ENCODE measurements at places on chromosomes 1 and 21. TPM values are rescaled to one million over a fixed set of nuclear protein-coding genes. Genes with fewer than 3 reads are reported as not detected.

DNA sequence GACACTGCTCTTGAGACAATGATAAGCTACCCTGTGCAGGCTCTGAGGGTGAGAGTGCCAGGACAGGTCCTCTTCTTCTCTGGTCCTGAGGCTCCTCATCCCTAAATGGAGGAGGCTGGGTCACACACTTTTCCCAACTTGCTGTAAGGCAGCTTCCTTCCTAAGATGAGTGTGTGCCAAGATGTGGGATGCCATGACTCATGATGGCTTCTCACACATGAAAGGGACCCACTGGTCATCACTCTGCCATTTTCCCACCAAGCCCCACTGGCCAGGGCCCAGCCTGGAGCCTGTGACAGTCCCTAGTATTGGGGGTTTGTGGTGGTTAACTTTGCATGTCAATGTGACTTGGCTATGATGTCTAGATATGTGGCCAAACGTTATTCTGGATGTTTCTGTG lies 54.4 kb downstream of the CNIH3 start:
- DNase-seq: no peak
- no peak overlapping the region for H3K27ac ChIP-seq
- no peaks in the 10 kb centered on the region for H3K36me3 ChIP-seq
- H3K27me3 ChIP-seq: peaks cover 7% of the 10 kb centered on the region
- peaks cover 6% of the 10 kb centered on the region for H3K4me1 ChIP-seq
- no peak overlapping the region for H3K4me3 ChIP-seq

The KAZN gene
- total RNA-seq: 10.1 TPM

DNA sequence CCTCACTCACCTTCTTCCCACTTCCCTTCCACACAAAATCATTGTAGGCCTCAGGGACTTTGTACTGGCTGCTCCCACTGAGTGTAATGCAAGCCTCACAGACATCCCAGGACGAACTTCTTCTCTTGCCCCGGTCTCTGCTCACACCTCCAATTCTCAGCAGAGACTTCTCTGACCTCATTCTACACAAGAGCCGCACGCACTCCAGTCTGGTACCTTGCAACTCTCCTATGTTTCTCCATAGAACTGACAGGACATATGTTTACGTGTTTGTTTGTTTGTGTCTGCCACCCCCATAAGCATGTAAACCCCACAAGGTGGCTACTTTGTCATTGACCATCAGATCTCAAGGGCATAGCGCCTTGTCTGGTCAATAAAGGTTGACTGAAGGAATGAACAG lies 350.8 kb downstream of the AJAP1 start:
- H3K4me3 ChIP-seq: no peak overlapping the region
- H3K36me3 ChIP-seq: no peaks in the 10 kb centered on the region
- no peak overlapping the region for H3K27ac ChIP-seq
- DNase-seq: no peak
- no peaks in the 10 kb centered on the region for H3K27me3 ChIP-seq

The PCAT6 gene
- total RNA-seq: 2.0 TPM

- H3K4me1 ChIP-seq: peaks cover 4% of the 10 kb centered on the region
- peaks cover 28% of the 10 kb centered on the region for H3K36me3 ChIP-seq
- H3K4me3 ChIP-seq: peak overlapping the region; percentile 51
- H3K27me3 ChIP-seq: peaks cover 3% of the 10 kb centered on the region
- no peak for DNase-seq
- H3K27ac ChIP-seq: peak overlapping the region; percentile 24
These were observed 10.6 kb downstream of the ZBTB17 start for GRCh38 chr1:15965228-15965767.

- H3K4me1 ChIP-seq: no peaks in the 10 kb centered on the region
- H3K27me3 ChIP-seq: peaks cover 5% of the 10 kb centered on the region
- DNase-seq: no peak
- H3K27ac ChIP-seq: no peak overlapping the region
- H3K36me3 ChIP-seq: peaks cover 10% of the 10 kb centered on the region
These were observed 36.5 kb upstream of the RIPK4 start for GRCh38 chr21:41803316-41803715.

DNA sequence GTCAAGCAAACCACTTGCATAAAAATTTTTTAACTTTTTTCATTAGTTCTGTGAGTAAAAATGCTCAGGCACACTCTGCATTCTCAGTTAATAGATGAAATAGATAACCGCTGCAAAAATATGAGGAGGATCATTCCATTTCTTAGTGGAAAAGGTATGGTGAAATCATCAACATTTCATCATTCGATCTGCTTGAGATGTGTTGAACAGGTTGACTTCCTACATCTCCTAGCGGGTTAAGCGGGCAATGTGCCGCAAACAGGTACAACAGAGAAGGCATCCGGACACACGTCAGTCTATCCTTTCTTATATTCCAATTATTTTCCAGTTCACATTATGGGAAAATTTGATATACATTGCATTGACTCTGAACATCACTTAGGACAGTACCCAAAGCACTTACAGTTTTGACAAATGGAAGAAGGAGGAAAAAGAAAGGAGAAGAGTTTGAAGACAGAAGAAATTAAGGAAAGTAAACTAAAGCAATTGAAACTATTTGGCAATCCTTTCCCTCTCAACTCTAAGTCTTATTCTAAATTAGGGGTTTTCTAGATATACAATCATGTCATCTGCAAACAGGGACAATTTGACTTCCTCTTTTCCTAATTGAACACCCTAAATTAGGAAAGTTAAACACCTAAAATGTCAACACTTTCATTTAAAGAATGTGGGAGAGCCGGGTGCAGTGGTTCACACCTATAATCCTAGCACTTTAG lies 33.5 kb downstream of the NIBAN1 start:
- DNase-seq: no peak
- H3K4me3 ChIP-seq: no peak overlapping the region
- peaks cover 4% of the 10 kb centered on the region for H3K4me1 ChIP-seq
- no peaks in the 10 kb centered on the region for H3K36me3 ChIP-seq
- H3K27me3 ChIP-seq: no peaks in the 10 kb centered on the region
- H3K27ac ChIP-seq: no peak overlapping the region

GRCh38 chr1:74053407-74053806 lies 144.6 kb downstream of the LRRIQ3 start:
- H3K4me3 ChIP-seq: no peak overlapping the region
- no peak for DNase-seq
- no peaks in the 10 kb centered on the region for H3K36me3 ChIP-seq
- no peaks in the 10 kb centered on the region for H3K4me1 ChIP-seq
- H3K27ac ChIP-seq: no peak overlapping the region

- no peak overlapping the region for H3K4me3 ChIP-seq
- no peaks in the 10 kb centered on the region for H3K36me3 ChIP-seq
- no peaks in the 10 kb centered on the region for H3K4me1 ChIP-seq
- H3K27ac ChIP-seq: no peak overlapping the region
- peaks cover 10% of the 10 kb centered on the region for H3K27me3 ChIP-seq
These were observed 14.4 kb upstream of the ZFYVE9 start for GRCh38 chr1:52127181-52128180.

The IL19 gene
- not detected for total RNA-seq

- no peak overlapping the region for H3K4me3 ChIP-seq
These were observed 27.5 kb upstream of the ROR1 start for GRCh38 chr1:63746129-63746864.

- H3K27me3 ChIP-seq: peaks cover 3% of the 10 kb centered on the region
- no peak overlapping the region for H3K4me3 ChIP-seq
- peak overlapping the region; percentile 54 for H3K27ac ChIP-seq
- DNase-seq: no peak
- H3K36me3 ChIP-seq: no peaks in the 10 kb centered on the region
These were observed 17.0 kb upstream of the PIGC start for GRCh38 chr1:172460887-172461315.

DNA sequence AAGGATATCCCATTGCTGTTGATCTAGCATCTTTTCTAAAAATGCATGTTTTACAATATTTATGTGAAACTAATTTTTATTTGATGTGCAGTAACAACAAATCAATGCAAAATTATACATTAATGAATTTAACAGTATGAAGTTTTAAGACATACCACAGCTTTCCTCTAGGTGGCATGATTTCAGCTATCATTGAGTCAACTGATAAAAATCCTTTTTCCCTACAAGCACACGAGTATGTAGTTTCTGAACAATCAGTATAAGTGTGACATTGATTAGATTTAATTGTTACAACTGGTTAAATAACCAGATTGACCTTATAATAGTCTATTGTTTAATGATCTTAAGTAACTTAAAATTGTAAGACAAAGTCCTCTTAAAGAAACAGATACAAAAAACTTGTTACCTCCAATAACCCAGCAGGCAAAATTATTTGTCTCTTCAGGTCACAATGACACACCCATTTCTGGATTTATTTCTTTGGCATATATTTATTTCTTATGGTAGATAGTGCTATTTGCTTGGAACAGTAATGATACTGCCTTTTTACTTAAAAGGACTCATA lies 5.8 kb upstream of the TGFB2 start:
- no peak overlapping the region for H3K27ac ChIP-seq
- H3K4me1 ChIP-seq: no peaks in the 10 kb centered on the region
- DNase-seq: no peak
- no peak overlapping the region for H3K4me3 ChIP-seq
- no peaks in the 10 kb centered on the region for H3K27me3 ChIP-seq

The FALEC gene
- 1.2 TPM for total RNA-seq

The KLF17 gene
- 0.23 TPM for total RNA-seq

DNA sequence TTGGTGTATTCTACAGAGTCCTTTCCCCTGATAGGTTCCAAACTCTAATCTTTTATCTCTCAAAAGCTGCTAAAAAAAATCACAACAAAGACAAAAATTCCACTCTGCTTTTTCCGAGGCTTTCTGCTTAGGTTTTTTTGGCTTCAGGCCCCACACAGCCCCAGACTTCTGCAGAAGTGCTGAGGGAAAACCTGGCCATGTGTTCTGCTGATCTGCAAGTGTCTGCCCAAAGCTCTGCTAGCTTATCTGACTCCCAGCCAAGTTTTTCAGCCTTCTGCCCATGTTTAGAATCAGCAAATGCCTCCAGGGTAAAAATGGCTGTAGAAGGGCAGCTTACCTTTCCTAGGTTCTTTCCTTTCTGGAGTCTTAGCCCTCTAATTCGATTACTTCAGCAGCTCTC lies 28.4 kb downstream of the DISP3 start:
- peaks cover 16% of the 10 kb centered on the region for H3K36me3 ChIP-seq
- H3K4me1 ChIP-seq: no peaks in the 10 kb centered on the region
- H3K4me3 ChIP-seq: no peak overlapping the region
- no peak overlapping the region for H3K27ac ChIP-seq
- peaks cover under 1% of the 10 kb centered on the region for H3K27me3 ChIP-seq

DNA sequence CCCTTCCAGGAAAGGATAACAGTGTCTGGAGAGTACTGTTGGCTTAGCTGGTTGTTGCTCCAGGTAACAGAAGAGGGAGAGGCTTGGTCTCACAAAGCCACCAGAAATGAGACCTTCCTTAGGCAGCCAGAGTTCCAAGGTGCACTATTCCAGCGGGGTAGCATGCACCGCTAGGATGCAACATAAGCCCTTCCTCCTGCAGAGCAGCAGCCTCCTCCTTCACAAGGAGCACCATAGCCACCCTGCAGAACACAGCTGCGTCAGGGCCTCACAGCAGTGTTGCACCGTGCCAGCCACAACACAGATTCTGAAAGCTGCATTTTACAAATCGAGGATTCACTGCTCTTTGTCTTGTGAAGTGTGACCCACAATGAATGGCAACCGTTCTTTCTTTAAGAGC lies 142.0 kb downstream of the CLIC6 start:
- H3K4me1 ChIP-seq: peaks cover 30% of the 10 kb centered on the region
- H3K36me3 ChIP-seq: peaks cover 18% of the 10 kb centered on the region
- peaks cover 2% of the 10 kb centered on the region for H3K27me3 ChIP-seq
- H3K4me3 ChIP-seq: no peak overlapping the region

The S100A5 gene
- total RNA-seq: not detected

The DNM3 gene
- 7.7 TPM for total RNA-seq

The RAVER2 gene
- total RNA-seq: 11.9 TPM

The CYP2J2 gene
- 0.64 TPM for total RNA-seq

GRCh38 chr1:53063744-53064515 lies 1.9 kb downstream of the PODN start:
- no peak overlapping the region for H3K27ac ChIP-seq
- no peak for DNase-seq

DNA sequence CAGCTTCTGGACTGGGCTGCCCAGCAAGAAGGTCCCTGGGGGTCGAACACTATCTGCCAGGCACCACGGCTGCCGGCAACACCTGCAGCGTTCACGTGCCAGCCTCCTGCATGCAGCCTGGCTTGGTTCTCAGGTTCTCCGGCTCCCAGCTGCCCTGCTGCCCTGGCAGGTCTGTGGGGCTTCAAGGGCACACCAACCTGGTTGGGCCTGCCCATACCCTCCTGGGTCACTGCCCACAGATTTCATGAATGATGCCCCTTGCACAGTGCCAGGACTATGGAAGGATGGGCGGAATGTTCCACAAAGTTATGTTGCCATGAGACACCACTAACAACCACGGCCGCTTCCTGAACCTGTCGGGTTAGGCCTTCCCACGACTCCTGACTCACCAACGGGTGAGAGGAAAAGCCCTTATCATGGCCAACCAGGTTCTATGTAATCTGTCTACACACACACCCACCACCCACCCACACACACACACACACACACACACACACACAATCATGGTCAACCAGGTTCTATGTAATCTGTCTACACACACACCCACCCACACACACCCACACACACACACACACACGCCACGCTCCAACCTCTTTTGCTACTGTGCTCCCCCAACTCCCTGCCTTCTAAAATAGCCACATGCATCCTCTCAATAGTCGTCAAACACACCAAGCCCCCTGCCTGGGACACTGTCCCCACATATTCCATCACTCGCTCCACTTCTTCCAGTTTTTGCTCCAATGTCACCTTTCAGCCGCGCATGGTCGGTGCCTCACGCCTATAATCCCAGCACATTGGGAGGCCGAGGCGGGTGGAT lies 32.2 kb downstream of the HSPG2 start:
- peak overlapping the region; percentile 97 for H3K27ac ChIP-seq
- H3K4me1 ChIP-seq: peaks cover 78% of the 10 kb centered on the region
- H3K36me3 ChIP-seq: peaks cover 24% of the 10 kb centered on the region
- peaks cover 20% of the 10 kb centered on the region for H3K27me3 ChIP-seq

The CSF3R gene
- 1.4 TPM for total RNA-seq

DNA sequence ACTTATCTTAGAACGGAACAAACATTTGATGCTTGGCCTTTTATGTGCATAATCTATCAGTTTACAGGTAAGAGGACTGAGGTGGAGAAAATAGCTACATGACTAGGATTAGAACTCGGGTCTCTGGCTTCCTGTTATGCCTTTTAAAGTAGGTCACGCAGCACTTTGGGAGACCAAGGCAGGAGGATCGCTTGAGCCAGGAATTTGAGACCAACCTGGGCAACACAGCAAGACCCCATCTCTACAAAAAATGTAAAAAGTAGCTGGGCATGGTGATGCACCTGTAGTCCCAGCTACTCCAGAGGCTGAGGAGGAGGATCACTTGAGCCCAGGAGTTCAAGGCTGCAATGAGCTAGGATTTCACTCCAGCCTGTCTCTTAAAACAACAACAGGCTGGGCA lies 81.9 kb upstream of the AKT3 start:
- no peak for DNase-seq
- peaks cover 5% of the 10 kb centered on the region for H3K4me1 ChIP-seq
- H3K27ac ChIP-seq: no peak overlapping the region
- no peaks in the 10 kb centered on the region for H3K36me3 ChIP-seq
- H3K27me3 ChIP-seq: peaks cover 2% of the 10 kb centered on the region
- H3K4me3 ChIP-seq: no peak overlapping the region

GRCh38 chr1:29062157-29062942 lies 61.4 kb downstream of the TMEM200B start:
- no peak for DNase-seq
- no peak overlapping the region for H3K4me3 ChIP-seq
- no peaks in the 10 kb centered on the region for H3K27me3 ChIP-seq
- H3K27ac ChIP-seq: no peak overlapping the region

GRCh38 chr21:16330082-16330907 lies 600.5 kb downstream of the USP25 start:
- no peaks in the 10 kb centered on the region for H3K36me3 ChIP-seq
- H3K27ac ChIP-seq: no peak overlapping the region
- DNase-seq: peak; percentile 7
- no peaks in the 10 kb centered on the region for H3K4me1 ChIP-seq
